AG04450 (cell line): ENCODE measurements at places on chromosomes 5 and 9.
A peak's percentile ranks its signal among the peaks of the same experiment; 100 is the strongest.

GRCh38 chr9:90069085-90069484 lies 464.3 kb downstream of the GADD45G start:
- DNase-seq: no peak

DNA sequence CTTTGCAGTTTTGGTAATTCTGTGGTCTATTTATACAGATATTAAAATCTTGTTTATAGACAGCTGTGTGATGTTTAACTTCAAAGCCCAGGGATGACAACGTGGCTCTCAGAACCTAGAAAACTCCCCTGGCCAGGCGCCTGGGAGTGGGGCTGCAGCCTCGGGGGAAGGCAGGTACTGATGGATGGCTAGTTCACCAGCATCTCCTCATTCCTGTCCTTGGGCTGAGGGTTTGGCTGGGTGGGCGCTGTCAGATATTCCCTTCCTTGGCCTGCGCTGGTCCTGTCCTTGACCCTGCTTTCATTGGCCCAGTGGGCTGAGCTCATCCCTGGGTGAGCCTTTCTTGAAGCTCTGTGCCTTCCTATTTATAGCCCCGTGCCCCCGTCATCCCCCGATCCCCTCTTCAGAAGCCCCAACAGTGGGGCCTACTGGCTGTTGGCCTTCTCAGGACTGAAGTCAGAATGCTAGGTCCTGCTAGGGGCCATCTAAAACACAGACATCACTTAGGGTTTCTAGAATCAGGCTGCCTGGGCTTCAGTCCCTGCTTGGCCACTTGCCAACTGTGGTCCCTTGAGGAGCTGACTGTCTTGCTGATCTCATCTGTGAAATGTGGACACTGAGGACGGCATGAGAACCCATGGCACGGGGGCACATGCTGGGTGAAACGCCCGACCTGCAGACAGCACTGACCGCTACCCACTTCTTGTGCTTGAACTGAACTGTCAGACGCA lies 20.9 kb downstream of the SH3GLB2 start:
- no peak for DNase-seq

DNA sequence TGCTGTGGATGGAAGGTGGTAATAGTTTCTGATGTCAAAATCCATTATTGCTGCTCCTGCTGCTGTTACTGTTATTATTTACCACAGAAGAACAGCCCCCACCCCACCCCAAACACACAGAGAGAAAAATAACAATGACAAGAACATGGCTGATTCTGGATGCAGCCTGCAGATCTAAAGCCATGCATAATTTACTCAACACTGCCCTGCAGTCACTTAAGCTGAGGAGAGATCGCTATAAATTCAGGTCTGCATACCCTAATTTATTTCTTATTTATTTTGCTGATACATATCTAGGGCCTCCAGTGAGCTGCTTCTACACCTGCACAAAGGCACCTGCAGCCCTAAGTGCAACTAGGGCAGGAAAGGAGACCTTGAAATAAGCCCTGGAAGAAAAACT lies 132.0 kb downstream of the TRIM32 start:
- DNase-seq: no peak

- DNase-seq: no peak
Measured at GRCh38 chr5:20359377-20359776, 371.4 kb upstream of the CDH18 start.

- no peak for DNase-seq
Measured at GRCh38 chr5:172095368-172096206, 89.1 kb upstream of the FBXW11 start.

DNA sequence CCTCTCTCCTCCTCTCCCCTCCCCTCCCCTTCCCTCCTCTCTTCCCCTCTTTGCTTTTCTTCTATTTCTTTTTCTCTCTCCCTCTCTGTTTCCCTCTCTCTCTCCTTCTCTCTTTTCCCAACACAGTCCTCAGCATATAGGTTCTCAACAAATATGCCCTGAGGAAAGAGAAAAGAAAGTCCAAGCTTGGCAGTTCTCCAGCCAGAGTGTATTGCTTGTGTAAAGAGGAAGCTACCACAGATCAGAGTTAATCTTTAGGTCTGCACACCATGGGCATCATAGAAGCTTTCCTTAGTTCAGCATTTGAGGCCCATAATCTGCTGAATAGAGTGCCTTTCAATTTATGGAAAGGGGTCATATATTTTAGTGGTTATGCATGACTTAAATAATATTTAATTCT lies 382.8 kb upstream of the WWC1 start:
- DNase-seq: no peak

GRCh38 chr9:6096821-6097220 lies 81.4 kb upstream of the RANBP6 start:
- DNase-seq: no peak

DNA sequence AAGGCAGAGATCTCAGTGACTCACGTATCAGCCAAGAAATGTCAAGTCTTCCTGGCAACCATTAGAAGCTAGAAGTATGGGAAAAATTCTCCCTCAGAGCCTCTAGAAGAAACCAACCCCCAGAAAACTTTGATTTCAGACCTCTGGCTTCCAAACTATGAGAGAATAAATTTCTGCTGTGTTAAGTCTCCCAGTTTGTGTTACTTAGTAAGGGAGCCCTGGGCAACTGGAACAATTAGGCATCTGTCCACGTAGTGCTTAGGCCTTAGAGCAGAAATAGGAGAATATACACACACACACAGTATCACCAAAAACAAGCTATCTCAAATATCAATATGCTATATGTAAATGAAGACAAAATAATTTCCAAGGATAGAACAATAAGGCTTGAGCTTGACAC lies 894.8 kb upstream of the CDH10 start:
- no peak for DNase-seq

DNA sequence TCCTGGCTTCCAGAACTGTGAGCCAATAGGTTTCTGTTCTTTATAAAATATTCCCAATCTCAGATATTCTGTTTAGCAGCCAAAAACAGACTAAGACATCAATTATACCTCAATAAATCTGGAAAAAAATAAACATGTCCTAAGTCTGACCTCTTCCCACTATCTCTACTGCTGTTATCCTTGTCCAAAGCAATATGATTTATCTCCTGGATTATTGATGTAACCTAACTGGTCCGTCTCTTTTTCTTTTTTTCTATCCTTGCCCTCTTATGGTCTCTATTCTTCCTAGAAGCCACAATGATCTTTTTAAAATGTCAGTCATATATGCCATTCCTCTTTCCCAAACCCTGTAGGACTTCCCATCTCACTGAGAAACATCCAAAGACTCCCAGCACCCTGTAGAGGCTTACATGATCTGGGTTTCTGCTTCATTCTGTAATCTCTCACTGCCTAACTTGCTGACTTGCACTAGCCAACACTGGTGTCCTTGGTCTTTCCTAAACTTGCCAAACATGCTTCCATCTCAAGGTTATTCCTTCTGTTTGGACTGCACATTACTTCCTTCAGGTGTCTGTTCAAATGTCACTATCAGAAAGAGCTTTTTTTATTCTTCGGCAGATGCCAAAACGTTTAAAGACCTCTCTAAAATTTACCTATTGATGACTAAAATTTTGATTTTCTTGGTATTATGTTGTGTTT lies 13.1 kb downstream of the FOCAD start:
- DNase-seq: no peak

DNA sequence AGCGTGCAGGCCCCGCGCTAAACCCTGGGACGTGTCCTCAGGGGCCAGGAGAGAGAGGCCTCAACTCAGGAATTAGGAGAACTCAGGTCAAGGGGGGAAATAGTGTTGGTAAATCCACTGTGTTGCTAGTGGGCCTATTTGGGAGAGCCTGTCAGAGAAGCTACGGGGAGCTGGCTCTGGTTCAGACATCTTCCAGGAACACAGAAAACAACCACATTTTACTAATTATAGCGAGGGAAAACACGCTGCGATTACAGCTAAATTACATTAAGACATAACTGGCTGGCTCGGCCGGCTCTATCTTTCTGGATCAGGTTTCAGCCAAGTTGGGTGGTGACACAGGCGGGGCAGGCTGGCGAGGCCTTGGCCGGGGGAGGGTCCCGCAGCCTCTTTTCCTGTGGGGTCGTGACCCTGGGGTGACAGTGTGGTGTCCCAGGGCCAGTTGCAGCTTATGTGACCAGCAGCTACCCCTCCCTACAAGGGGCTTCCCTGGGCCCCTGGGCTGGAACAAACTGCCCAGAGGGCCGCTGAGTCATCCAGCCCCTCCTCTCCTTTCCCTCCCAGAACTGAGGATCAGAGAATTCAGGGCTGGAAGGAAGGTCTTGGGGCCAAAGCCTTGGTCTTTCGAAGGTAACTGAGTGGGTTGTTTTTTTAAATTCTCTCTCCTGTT lies 75.1 kb downstream of the FGF18 start:
- DNase-seq: peak; percentile 16

- no peak for DNase-seq
Measured at GRCh38 chr9:6931913-6932312, 174.1 kb downstream of the KDM4C start.

- DNase-seq: no peak
Measured at GRCh38 chr5:129051283-129051682, 43.3 kb upstream of the ISOC1 start.

- no peak for DNase-seq
Measured at GRCh38 chr9:101527066-101527465, 6.6 kb upstream of the RNF20 start.

GRCh38 chr9:121299467-121300282 lies 31.7 kb downstream of the GSN start:
- no peak for DNase-seq

GRCh38 chr5:143085319-143085917 lies 315.2 kb downstream of the ARHGAP26 start:
- no peak for DNase-seq

DNA sequence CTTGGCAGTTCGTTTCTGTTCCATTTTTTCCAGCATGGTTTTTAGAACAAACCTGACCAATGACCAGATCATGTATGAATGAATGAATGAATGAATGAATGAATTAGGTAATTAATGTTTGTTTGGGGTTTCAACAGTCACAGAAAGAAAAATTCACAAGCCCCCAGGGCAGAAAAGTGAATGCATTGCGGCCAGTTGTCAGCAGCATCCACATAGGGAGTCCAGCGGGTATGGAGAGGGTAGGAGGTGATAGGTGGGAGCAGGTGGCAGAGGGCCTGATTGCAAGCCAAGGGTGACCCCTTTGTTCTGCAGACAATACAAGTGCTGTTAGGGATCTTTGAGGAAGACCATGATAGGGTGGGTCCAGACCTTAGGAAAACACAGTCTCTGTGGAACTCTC lies 49.7 kb upstream of the SAP30L start:
- DNase-seq: no peak

GRCh38 chr9:131297903-131298302 lies 8.4 kb downstream of the PLPP7 start:
- DNase-seq: no peak

GRCh38 chr5:166991601-166992000 lies 1299.8 kb upstream of the WWC1 start:
- DNase-seq: no peak
